H4 (cell line): ENCODE measurements at places on chromosomes 5 and 9. TPM values are rescaled to one million over a fixed set of nuclear protein-coding genes. Genes with fewer than 3 reads are reported as not detected.

Gene NR5A1
- not detected in 2 replicates for total RNA-seq

Gene CDC25C
- total RNA-seq: 21.6 and 25.1 TPM in 2 replicates

Gene SLC27A6
- 0.37 and 0.45 TPM in 2 replicates for total RNA-seq

Gene ELOVL7
- 8.6 and 10.4 TPM in 2 replicates for total RNA-seq

- no peak for DNase-seq
Observed at GRCh38 chr5:166618526-166618925, 1672.9 kb upstream of the WWC1 start.

GRCh38 chr5:71886406-71886805 lies 167.3 kb downstream of the CARTPT start:
- no peak for DNase-seq

- DNase-seq: no peak
Observed at GRCh38 chr5:132489871-132490483, 596 bp downstream of the IRF1 start.

DNA sequence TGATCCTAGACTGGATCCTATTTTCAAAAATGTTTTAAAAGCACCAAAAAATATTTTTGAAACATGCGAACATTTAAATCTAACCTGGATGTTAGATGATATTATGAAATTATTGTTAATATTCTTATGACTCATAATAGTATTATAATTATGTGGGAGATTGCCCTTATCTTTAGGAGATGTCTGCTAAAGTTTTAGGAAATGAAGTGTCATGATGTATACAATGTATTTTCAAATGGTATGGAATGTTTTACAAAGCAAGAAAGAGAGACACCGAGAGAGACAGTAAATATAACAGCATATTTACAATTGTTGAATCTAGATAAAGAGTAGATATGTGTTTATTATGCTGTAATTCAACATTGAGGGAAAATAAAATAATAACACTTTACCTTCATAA lies 455.9 kb downstream of the ACTL7B start:
- DNase-seq: no peak

DNA sequence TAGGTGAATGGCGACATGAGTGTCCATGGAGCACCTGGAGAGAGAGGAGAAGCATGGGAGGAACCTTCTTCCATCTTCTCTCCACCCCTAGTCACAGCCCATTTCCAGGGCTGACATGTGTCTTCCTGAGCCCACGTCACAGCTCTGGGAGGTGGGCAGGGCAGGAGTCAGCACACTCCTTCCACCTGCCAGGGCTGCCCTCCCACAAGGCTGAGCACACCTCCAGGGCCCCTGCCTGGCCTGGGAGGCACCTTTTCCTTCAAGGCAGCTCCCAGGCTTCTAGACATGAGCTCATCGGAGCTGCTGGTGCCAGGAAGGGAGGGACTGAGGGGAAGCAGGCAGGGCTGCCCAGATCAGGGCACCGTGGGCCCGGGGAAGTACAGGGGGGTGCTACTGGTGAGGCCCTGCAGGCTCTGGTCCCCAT lies 13.6 kb upstream of the SYNPO start:
- no peak for DNase-seq

- no peak for DNase-seq
Observed at GRCh38 chr5:120260651-120261050, 203.4 kb upstream of the PRR16 start.

- DNase-seq: no peak
Observed at GRCh38 chr5:81878333-81878732, 93.5 kb upstream of the ATG10 start.

DNA sequence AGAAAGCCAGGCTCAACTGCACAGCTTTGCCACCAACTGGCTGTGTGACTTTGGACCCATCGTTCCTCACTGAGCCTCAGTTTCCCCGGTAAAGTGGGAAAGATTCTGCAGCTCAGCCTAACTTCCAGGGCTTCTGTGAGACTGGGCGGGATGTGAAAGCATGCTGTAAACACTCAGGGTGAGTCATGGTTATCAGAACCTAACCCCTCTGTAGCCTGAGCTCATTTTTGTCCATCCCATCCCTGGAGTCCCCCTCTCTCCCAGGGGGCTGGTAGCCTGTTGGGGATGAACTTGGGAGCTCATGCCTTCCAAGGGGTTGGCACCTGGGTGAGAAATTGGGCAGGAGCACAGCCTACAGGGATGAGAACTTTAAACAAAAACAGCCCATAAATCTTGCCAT lies 2.3 kb downstream of the CCDC69 start:
- no peak for DNase-seq

DNA sequence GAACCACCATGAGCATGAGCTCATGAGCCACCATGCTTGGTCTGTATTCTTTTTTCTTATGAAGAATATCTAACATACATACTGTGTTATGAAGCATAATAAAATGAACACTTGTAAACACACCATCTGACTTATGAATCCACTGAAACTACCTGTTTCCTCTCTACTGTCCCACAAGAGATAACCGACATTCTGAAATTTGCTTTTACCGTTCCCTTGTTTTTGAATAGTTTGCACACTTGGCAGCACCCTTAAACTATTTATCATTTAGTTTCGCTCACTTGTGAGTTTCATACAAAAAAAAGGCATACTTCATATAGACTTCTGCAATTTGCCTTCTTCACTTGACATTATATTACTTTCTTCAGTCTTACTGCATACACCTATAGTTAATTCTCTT lies 8.9 kb downstream of the LARS1 start:
- no peak for DNase-seq

GRCh38 chr9:78307360-78307759 lies 10.4 kb downstream of the PSAT1 start:
- DNase-seq: no peak
